T-cell (primary cell): ENCODE measurements at places on chromosomes 1 and 21.

- H3K27me3 ChIP-seq, result no peaks in the 10 kb centered on the region
- no peaks in the 10 kb centered on the region for H3K36me3 ChIP-seq
- H3K4me1 ChIP-seq, result no peaks in the 10 kb centered on the region
- H3K27ac ChIP-seq, result no peak overlapping the region
- H3K4me3 ChIP-seq, result no peak overlapping the region
Observed at GRCh38 chr1:226809785-226810571, 60.4 kb upstream of the PSEN2 start.

DNA sequence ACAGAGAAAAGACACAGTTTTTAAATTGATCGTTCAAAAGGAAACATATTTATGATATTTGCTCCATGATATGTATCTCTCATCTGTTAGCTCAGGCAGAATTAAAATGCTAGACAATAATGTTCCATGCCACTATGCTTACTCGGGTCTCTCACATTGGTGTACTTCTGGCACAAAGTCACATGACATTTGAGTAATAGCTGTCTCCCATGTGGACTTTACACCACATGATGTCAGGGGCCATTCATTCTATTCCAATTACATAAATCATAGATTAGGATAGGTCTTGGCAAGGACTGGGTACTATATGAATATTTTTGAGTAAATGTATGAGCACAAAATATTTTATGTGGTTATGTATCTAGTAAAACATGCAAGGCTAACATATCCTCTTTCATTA, 648.4 kb downstream of the PLA2G4A start:
- no peaks in the 10 kb centered on the region for H3K27me3 ChIP-seq
- no peak overlapping the region for H3K27ac ChIP-seq
- H3K4me1 ChIP-seq, result no peaks in the 10 kb centered on the region
- no peaks in the 10 kb centered on the region for H3K36me3 ChIP-seq
- no peak overlapping the region for H3K4me3 ChIP-seq

- DNase-seq, result no peak
- no peaks in the 10 kb centered on the region for H3K36me3 ChIP-seq
Observed at GRCh38 chr1:105544475-105544874, 1512.0 kb upstream of the PRMT6 start.

- no peaks in the 10 kb centered on the region for H3K36me3 ChIP-seq
- H3K4me3 ChIP-seq, result no peak overlapping the region
- no peak for DNase-seq
Observed at GRCh38 chr1:36641776-36642175, 159.1 kb upstream of the CSF3R start.

DNA sequence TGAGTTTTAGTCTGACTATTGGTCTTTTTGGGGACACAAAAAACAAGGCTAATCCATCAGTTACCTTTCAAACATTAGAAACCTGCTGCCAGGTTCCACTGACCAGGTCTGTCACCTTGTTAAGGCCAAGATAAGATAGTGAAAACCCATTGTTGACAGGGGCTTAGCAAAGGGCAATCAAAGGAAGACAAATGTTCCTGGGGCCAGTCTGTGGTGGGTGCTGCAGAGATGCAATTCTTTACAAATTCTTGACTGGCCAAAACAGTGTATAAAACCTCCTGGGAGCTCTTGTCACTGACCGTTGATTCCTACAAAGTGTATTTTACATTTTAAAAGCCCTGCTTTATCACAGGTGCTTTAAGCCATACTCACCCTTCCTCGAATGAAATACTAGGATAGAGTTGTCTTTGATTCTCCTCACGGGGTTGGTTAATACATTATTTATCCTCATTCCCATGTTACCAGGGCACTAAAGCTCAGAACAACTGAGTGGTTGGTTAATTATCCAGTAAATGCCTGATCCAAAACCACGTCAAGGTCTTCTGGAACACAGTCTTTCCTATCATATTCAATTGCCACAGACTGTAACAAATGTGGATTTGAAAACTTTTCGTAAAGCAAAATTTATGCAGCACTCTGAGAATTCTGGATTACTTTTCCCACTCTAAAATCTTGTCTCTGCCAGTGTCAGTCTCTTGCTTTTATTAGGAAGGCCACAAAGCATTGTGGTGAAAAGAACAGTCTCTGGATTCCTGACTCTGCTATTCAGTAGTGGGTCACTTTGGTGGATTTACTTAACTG, 77.2 kb downstream of the NRIP1 start:
- H3K36me3 ChIP-seq, result no peaks in the 10 kb centered on the region
- no peak overlapping the region for H3K4me3 ChIP-seq
- no peaks in the 10 kb centered on the region for H3K4me1 ChIP-seq
- no peaks in the 10 kb centered on the region for H3K27me3 ChIP-seq
- no peak for DNase-seq
- no peak overlapping the region for H3K27ac ChIP-seq

- no peaks in the 10 kb centered on the region for H3K27me3 ChIP-seq
- H3K4me3 ChIP-seq, result no peak overlapping the region
- DNase-seq, result peak; percentile 11
Observed at GRCh38 chr21:45223236-45224185, 64.2 kb downstream of the POFUT2 start.

GRCh38 chr1:151156515-151156819, at the start of gene TNFAIP8L2:
TSS of gene TNFAIP8L2 (plus strand) at chr1:151156649. CDS start at chr1:151158698, 2,049 bp downstream.
- peak; percentile 75 for DNase-seq
- peak within 1 kb of the TSS; percentile 68 for H3K27ac ChIP-seq
- H3K36me3 ChIP-seq, result no peaks in the 10 kb centered on the region
- H3K4me1 ChIP-seq, result peaks cover 49% of the 10 kb centered on the region

DNA sequence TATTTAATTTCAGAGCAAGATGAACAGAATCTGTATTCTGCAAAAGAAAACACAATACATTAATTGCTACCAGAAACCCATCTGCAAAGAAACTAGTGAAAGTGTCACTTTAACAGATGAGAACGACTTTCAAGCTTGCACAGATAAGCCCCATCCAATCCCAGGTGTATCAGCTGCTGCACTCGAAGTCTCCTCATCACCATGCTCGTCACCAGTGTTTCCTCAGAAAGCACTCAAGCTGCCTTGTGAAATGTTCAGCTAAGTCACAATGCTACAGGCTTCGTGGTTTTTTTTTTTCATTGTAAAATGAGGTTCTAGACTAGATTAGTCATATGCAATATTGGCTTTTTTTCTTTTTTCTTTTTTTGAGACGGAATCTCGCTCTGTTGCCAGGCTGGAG, 3.3 kb upstream of the TOMM20 start:
- H3K4me1 ChIP-seq, result peaks cover 4% of the 10 kb centered on the region
- no peak overlapping the region for H3K4me3 ChIP-seq
- no peaks in the 10 kb centered on the region for H3K27me3 ChIP-seq
- no peak for DNase-seq

DNA sequence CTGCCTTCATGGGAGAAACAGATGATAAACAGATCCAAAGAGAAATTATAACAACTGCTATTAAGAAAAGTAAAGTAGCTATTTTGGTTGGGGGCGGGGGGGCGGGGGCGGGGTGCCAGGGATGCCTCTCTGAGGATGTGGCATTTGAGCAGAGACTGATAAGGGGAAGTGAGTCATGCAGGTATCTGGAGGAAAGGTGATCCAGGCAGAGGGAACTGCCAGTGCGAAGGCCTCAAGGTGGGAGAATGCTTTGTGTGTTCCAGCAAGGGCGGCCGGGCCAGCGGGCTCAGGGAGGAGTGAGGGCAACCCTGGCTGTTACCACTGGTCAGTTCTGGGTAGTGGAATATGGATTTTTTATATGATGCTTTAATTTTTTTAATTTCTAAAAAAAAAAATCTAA, 7.0 kb upstream of the TNFRSF1B start:
- H3K36me3 ChIP-seq, result peaks cover 2% of the 10 kb centered on the region
- no peaks in the 10 kb centered on the region for H3K27me3 ChIP-seq

DNA sequence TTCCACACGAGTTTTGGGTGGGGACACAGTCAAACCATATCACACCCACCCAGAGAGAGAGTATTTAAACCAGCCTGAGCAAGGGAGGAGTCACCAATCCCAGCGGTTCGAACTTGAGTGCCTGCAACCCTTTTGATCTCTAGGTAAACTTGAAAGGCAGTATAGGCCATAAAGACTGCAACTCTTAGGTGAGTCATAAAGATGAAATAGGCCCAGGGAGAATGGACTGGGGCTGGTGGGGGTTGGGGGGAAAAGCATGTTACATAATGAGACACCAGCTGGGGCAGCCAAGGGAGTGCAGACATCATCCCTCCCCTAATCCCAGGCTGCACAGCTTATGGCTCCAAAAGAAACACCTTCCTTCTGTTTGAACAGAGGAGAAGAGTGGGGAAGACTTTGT, 99.8 kb upstream of the LHX8 start:
- H3K36me3 ChIP-seq, result no peaks in the 10 kb centered on the region
- H3K27me3 ChIP-seq, result no peaks in the 10 kb centered on the region
- H3K4me3 ChIP-seq, result no peak overlapping the region

DNA sequence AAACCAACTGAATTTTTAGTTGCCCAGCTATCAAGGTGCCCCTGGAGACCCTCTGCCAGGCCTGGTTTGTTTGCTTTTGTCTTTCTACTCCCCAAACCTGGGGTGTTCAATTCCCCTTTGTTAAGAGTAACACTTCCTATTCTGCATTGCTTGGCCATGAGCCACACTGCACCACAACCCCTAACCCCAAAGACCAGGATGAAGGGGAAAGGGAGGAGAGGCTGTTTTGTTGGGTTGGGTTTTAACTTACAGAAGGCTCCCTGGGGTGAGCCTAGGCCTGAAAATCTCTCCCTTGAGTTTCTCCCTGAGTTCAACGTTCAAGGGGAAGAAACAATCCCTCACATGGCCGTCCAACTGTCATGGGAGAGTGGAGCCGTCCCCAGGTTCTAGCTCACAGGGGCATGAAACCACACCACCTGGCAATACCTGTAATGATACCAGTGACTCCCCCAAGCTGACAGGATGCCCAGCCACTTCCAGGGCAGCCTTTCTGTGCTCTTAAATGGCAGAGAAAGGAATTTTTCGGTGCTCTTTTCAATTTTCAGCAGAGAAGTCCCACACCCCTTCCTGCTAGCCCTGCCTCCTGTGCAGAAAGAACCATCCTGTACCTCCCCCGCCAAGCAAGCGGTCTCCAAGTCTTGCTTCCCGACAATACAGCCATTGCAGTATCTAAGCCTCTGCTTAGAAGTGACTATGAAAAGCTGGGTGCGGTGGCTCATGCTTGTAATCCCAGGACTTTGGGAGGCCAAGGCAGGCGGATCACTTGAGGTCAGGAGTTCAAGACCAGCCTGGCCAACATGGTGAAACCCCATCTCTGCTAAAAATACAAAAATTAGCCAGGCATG, 14.9 kb downstream of the SLC45A3 start:
- no peak for DNase-seq
- peaks cover 43% of the 10 kb centered on the region for H3K27me3 ChIP-seq
- no peak overlapping the region for H3K4me3 ChIP-seq
- no peaks in the 10 kb centered on the region for H3K36me3 ChIP-seq
- no peaks in the 10 kb centered on the region for H3K4me1 ChIP-seq
- H3K27ac ChIP-seq, result no peak overlapping the region

GRCh38 chr21:33299181-33299752, 25.5 kb upstream of the IFNAR1 start:
- no peaks in the 10 kb centered on the region for H3K27me3 ChIP-seq
- peak overlapping the region; percentile 62 for H3K27ac ChIP-seq
- H3K4me3 ChIP-seq, result peak overlapping the region; percentile 32
- H3K4me1 ChIP-seq, result peaks cover 28% of the 10 kb centered on the region

- no peaks in the 10 kb centered on the region for H3K4me1 ChIP-seq
- H3K27me3 ChIP-seq, result no peaks in the 10 kb centered on the region
- H3K36me3 ChIP-seq, result peaks cover 15% of the 10 kb centered on the region
- H3K4me3 ChIP-seq, result no peak overlapping the region
Observed at GRCh38 chr1:243488459-243489157, 232.8 kb downstream of the SDCCAG8 start.

- no peak for DNase-seq
- no peaks in the 10 kb centered on the region for H3K4me1 ChIP-seq
- no peak overlapping the region for H3K4me3 ChIP-seq
- no peaks in the 10 kb centered on the region for H3K27me3 ChIP-seq
- no peaks in the 10 kb centered on the region for H3K36me3 ChIP-seq
- no peak overlapping the region for H3K27ac ChIP-seq
Observed at GRCh38 chr21:42343963-42344510, 6.8 kb downstream of the TFF2 start.

DNA sequence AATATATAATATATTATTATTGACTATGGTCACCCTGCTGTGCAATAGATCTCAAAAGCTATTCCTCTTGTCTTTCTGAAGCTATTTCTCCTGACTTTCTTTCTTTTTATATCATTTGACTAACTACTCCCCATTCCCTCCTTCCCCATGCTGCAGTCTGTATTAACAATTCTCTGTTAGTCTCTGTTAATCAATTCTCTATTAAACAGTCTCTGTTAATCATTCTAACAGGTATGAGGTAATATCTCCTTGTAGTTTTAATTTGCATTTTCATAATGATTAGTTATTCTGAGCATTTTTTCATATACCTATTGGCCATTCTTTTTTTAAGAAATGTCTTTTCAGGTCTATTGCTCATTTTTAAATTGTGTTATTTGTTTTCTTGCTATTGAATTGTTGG, 201.0 kb upstream of the B3GALT2 start:
- no peaks in the 10 kb centered on the region for H3K4me1 ChIP-seq
- no peak for DNase-seq
- no peaks in the 10 kb centered on the region for H3K27me3 ChIP-seq
- no peak overlapping the region for H3K4me3 ChIP-seq
- H3K36me3 ChIP-seq, result no peaks in the 10 kb centered on the region

DNA sequence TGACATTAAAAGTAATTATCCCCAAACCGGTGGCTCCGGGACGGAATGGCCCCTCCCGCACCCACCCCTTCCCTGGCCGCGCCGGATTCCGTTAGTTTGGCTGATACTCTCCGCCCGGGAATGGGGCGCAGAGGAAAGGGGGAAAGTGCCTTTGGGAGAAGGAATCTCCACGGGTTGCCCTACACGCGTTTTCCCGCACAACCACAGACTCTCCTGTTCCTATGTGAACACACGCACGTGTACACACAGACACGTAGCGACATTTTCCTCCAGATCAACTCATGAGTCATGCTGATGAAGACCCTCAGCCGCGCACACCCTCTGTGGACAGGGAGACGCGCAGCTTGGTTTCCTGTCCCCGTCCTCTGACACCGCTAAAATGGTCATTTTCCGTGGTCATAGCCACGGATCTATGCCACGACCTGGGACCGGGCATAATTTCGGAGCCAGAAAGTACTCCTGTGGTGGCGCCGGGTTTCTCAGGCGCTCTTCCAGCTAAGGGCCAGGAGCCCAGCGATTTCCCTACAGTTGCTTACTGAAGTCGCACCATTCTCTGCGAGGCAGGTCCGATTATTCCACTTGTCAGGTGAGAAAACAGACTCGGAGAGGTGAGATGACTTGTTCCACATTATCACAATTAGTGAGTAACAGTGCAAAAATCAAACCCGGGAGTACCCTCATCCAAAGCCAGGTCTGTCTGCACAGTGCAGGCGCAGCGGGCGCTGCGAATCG, 4.0 kb upstream of the DMRTA2 start:
- peaks cover 7% of the 10 kb centered on the region for H3K4me1 ChIP-seq
- H3K4me3 ChIP-seq, result no peak overlapping the region
- peaks cover 82% of the 10 kb centered on the region for H3K27me3 ChIP-seq
- no peak for DNase-seq
